ENCODE measurements at places on chromosomes 13 and 19.

GRCh38 chr19:58317476-58318072 lies 9.2 kb upstream of the ZSCAN22 start:
- peak; percentile 45 for DNase-seq

- DNase-seq = no peak
These were observed 228.6 kb downstream of the LMO7 start for GRCh38 chr13:75864718-75865117.

DNA sequence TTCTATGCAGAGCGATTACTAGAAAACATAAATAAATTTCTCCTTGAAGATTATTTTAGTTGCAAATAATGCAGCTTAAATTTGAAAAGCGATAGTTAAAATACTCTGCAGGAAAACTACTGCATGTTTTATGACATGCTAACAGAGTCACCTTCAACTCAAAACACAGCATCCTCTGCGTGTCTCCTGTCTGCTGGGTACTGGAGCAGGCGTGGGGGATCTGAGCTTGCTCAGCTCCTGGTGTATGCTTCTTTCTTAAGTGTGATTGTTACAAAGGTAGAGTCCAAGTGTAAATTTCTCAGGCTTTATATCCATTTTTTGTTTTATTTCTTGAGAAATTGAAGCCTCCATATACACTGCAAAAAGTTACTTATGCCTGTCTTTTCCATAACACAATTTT lies 15.3 kb downstream of the SPATA13 start:
- no peak for DNase-seq

DNA sequence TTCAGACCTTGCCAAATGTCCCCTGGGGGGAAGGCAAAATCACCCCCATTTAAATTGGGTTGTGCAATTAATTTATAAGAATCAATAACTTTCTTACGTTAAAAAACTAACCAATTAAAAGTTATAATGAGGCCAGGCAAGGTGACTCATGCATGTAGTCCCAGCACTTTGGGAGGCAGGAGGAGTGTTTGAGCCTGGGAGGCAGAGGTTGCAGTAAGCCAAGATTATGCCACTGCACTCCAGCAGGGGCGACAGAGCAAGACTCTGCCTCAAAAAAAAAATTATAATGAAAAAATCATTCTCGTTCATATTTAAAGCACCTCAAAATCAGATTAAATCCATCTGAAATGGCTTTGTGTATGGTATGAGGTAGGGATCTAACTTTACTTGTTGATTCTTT lies 18.4 kb upstream of the SIGLEC14 start:
- no peak for DNase-seq

DNA sequence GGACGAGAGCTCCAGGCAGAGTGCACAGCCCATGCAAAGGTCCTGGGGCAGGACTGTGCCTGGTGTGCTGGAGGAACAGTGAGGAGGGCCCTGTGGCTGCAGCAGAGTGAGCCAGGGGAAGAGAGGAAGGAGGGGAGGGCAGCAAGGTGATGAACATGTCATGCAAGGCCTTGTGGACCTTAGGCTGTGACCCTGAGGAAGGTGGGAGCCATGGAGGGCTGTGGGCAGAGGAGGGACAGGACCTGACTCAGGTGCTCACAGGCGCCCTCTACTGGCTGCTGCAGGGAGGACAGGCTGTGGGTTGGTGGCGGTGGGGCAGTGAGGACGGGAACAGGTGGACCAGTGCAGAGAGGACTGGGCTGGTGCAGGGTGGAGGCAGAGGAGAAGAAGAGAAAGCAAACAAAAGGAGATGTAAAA lies 170.3 kb downstream of the PTPRS start:
- DNase-seq = peak; percentile 55
